Activated CD8-positive, alpha-beta memory T cell treated with anti-CD3 and anti-CD28 coated beads, Interleukin-2, amount 10 ng/mL, durations not matched to agents 7 days and 5 days (primary cell): ENCODE measurements at places on chromosomes 3 and 15.
A peak's percentile ranks its signal among the peaks of the same experiment; 100 is the strongest.

DNA sequence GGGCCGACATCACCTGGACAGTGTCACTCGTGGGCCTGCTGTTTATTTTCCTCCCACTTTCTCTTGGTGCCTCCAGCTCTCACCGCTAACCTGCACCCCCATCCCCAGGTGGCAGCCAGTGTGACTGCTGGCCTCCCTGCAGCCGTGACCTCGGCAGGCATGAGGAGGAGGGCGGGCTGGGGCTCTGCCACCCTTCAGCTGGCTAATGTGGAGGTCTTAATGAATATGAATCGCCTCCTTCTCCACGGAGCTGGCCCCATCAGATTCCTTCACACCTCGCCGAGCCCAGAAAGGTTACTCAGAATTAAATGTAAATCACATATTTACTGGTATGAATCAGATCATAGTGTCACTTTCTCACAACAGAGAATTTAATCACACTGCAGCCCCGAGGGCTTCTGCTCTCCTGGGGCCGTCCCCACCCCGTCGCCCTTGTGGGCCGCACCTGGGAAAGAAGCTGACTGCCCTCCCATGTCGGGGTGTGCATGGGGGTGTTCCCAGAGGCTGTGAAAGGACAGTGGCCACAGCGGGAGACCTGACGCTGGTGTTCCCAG is 171.1 kb upstream of the TLE3 start:
- no peak for DNase-seq

DNA sequence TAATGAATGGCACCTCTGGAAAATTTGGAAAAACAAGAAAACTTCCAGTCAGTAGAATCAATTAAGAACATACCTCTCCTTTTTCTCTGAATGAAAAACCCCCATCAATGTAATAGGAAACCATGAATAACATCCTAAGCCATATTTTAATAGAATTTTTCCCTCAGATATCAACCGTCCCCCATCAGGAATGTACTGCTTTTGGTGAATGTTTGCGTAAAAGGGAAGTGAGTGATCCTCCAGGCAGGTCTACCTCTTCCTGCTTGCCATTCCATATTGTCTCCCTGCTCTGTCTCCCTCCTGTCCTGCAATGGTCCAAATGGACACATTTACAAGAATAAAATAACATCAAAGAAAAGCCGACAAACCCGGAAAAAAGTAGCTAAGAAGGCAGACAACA is 30.8 kb downstream of the LAMP3 start:
- DNase-seq: no peak

DNA sequence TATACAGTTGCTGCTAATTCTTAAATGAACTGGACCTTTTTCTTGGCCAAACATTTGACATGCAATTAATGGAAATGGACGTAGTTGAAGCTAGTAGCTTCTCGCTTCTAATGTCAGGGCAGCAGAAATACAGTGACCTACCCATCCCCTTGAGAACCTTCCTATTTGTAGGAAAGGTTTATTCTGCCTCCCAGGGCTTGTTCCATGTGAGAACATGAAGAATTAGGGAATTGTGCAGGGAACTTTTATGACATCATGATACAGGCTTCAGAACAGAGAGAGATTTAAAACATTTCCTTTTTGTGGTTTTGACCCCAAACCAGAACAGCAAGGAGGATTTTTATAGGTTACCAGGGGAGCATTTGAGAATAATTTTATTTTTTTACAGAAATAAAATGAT is 406.6 kb upstream of the PPP2R3A start:
- no peak for DNase-seq

DNA sequence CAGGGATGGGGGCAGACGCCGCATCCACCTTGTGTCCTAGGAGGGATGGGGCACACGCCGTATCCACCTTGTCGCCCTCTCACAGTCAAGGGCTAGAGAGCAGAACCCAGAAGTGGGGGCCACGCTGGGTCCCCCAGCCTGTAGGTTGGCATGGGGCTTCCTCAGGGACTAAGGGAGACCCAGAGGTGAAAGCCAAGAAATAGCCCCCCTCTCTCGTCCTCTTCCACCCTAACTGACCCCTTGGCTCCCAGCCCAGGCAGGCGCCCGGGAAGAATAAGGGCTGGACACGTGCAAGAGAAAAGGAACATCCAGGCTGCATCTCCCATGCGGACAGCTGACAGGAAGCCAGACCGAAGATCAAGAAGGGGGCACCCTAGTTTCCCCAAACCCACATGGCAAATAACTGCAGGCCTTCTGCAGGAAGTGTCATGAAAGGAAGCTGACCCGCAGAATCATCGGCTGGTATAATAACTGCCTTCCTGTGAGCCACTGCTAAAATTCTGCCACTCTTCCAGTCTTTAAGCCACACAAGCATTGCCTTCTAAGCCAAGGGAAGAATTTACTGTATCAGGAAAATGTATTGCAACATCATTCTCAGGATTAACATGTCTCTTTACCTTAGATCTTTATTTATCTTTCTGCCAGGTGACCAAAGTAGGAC is 38.5 kb upstream of the TFRC start:
- DNase-seq: peak; percentile 72

DNA sequence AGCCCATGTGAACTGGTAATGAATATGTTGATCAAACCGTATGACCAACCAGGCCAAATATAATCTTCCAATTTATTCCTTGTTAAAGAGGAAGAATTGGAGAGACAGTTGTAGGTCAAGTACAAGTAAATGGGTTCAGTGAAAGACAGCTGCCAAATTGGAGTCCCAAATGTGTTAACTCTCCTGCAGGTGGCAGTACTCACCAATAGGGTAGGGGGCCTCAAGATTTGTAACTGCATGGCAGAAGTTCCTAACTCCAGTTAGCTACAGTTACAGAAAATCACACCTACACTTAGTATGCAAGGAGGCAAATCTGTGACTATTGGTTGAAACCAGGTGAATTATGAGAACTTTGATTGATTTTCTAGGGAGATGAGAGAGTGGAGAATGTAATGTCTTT is 278.0 kb downstream of the ZBBX start:
- no peak for DNase-seq

DNA sequence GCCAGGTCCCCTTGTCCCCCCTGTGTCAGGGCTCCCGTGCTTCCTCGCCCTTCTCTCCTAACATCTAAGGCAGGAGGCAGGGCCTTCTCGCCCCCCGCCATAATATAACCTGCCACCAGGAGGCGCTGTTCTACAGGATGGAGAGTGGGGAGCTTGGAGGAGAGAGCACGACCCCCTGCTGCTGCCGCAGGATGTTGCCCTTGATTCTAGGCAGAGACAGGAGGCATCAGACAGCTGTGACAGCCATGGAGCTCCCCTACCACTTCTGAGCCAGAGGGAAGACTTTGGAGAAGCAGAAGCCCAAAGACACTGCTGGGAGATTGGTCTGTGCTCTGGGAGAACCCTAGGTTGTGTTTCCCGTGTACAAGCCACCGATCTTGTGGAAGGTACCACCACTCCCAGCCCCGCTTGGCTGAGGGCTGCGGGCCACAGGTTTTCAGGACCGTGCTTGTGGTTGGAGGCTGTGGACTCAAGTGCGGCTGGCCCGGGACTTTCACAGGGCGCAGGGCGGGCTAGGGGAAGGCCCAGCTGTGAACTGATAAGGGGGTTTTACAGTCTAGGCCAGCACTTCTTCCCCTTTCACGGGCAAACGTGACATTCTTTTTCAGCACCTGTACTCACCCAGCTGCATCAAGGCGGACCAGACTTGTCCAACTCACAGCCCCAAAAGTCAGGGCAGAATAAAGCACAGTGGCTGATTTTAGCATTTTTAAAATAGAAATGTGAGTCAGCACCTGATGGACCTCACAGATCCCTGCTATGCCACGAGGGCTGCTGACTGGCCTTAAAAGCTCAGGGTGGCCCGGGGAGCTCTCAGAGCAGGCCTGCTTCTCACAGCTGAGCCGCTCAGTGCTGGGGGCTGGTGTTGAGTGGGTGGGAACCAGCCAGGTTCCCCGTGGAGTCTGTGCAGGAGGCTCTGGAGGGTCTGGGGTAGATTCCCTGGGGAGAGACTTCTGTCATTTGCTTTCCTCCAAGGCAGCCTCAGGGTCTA is 2.6 kb upstream of the TIGIT start:
- DNase-seq: peak; percentile 98

- no peak for DNase-seq
These were observed 39.6 kb downstream of the LNP1 start for GRCh38 chr3:100440895-100441294.

- no peak for DNase-seq
These were observed 23.6 kb upstream of the KCNMB2 start for GRCh38 chr3:178512647-178513046.

DNA sequence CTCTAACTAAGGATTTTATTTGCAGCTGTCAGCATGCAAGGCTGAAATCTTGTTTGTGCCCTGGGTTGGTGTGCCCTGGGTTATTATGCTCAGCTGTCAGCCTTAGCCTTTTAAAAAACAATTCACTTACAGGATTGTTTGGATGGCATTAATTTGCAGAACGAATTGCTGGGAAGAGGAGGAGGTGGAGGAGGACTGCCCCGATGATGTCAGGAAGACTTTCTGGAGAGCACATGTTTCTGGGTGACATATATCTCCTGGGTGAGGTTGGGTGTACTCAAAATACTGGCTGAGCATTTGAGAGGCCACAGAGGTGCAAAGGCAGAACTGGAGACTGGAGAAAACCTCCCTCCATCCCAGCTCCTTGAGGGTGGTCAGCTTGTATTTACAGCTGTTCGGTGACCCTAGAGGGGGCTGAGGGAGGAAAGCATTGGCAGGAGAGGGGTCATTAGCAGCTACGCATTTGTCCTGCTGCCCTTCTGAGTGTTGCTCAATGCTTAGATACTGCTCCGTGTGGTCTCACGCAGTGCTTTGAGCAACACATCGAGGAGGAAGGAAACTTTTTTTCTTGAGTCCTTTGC is 59.8 kb upstream of the PSMD6 start:
- DNase-seq: no peak

- no peak for DNase-seq
These were observed 35.1 kb downstream of the B3GNT5 start for GRCh38 chr3:183288117-183288516.

- DNase-seq: no peak
These were observed 119.9 kb upstream of the STT3B start for GRCh38 chr3:31412832-31413231.

DNA sequence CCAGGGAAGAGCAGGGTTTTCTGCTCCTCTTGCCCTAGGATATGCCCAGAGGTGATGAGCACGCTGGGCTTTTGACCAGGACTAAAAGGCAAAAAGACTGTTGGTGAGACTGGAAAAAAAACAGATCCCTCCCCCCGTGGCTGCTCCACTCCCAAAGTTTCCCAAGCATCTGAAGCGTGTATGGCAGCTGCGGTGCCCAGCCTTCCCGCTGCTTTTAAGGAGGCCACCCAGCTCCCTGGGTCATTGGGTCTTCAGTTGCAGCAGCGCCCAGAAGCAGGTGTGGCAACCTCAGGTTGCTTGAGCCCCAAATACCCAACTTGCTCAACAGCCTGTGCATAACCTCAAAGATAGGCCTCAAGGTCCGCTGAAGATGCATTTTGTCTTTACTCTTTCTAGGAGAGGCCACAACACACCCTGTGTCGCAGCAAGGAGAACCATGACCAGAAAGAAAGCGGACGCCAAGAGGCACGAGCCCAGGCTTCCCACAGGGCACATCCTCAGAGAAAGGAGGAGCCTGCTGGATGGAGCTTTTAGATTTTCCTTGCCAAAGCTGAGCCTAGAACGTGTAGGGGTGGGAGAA is 2.0 kb downstream of the SRGAP3 start:
- no peak for DNase-seq
